ENCODE measurements at places on chromosomes 12 and 14.

DNA sequence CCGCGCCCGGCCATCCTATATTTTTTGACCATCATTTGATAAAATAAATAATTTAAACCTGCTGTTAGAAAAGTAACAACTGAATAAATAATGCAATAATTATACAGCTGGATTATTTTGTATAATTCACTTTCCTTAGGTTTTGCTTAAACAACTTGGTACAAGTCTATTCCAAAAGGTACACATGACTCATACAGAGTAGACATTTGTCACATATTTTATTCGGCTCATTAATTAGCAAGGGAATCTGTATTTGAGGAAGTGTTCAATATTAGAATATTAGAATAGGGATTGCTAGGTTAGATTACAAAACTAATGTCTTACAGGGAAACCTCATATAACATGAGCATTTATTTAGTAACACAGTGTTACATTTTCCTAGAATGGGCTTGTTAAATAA is 48.7 kb downstream of the ATP2A2 start:
- DNase-seq: no peak

GRCh38 chr14:22791301-22791700 is 23.9 kb downstream of the SLC7A7 start:
- DNase-seq: no peak

- DNase-seq: no peak
These were observed 4.7 kb downstream of the CISTR start for GRCh38 chr12:53747095-53747494.

- DNase-seq: no peak
These were observed 62.2 kb downstream of the GNG2 start for GRCh38 chr14:51922624-51923023.

- DNase-seq: no peak
These were observed 108.0 kb upstream of the ARHGAP5 start for GRCh38 chr14:31968956-31969698.

- no peak for DNase-seq
These were observed 680.5 kb upstream of the NOVA1 start for GRCh38 chr14:27278341-27278740.

DNA sequence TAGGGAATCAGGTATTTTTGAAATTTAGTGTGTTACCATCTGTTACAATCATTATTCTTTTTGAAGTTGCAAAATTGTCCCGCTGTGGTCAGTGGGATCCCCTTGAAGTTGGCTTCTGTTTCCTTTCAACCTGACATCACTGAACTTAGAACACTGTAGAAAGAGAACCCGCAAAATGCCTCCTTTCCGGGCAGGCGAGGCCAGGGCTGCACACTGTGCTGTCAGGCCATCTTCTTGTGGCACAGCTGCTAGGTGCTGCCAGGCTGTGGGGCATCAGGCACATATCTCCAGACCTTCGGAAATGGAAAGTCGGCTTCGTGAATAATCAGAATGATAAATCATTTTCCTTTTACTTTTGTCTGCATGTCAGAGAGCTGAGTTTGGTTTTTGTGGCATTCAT is 103.5 kb downstream of the GLT1D1 start:
- no peak for DNase-seq

DNA sequence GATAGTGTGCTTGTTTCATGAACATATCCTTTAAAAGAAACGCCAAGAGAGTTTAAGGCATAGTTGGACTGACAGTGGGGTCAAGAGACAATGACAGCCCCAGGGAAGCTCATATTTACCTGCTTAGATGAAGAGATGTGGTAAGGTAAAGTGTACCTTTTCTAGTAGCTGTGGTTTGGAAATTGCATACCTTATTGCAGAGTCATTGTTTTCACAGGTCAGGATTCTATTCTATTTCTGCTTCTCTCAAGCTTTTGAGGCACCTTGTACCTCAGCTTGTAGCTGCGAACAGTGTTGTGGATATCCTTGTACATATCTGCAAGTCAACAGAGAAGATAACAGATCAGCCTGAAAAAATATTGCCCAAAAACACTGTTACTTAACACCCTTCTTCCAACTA is 47.7 kb downstream of the ATP6V1D start:
- no peak for DNase-seq

DNA sequence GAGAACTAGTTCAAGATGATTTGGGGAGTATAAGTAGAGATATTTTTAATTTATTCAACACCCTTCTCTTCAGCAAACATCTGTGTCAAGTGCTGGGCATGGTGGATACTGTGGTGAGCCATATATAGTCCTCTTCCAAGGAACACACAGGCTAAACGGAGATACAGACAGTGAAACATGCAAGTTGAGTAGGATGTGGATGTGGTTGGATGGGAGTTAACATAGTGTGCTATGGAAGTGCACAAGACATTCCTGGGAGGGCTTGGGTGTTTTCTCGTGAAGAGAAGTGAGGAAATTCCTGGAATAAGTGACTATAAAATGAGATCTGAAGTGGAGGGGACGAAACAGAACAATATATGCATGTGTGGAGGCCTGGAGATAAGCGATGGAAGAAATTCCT is 181.1 kb upstream of the NPAS3 start:
- no peak for DNase-seq

DNA sequence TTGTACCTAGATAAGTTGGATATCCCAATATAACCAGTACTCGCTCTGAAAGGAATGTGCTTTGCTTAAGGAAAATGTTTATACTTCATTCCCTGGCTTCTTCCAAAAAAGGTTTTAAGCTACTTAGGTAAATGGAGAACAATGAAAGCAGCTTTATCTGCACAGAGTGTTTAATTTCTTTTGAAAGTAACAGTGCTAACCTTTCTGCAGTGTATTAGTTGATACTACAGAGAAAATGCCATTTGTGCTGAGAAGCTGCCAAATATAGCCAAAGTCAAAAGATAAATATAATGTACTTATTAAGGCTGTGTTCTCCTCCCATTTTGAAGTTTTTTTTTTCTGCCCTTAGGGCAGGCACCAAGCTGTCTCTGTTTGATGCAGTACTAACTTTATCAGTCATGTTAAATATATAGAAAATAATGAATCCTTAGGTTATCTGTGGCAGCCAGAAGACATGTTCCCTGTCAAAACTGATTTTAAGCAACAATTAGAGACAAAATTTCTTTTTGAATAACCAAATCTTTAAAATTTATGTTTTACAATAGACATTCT is 145.4 kb upstream of the KITLG start:
- DNase-seq: no peak

- no peak for DNase-seq
These were observed 46.7 kb downstream of the HSP90AA1 start for GRCh38 chr14:102040153-102040552.

DNA sequence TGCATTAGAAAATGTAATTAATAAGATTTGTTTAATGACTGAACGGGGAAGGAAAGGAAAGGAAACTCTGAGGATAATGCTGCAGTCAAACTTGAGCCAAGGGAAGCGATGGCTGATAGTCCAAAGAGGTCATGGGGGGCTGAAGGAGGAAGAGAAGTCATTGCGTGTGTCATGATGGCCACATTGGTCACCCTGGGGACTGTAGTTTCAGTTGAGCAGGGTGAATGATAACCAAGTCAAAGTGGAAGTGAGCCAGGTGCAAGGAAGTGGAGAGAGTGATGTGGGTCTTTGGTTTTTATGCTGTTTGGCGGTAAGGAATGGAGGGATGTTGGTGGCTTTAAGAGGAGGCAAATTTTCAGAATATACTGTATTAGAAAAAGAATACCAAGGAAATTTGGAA is 21.6 kb downstream of the C12orf75 start:
- DNase-seq: no peak

- no peak for DNase-seq
These were observed 24.8 kb upstream of the AKAP6 start for GRCh38 chr14:32304296-32304695.

GRCh38 chr14:103255555-103255954 is 78.5 kb upstream of the EIF5 start:
- DNase-seq: no peak

DNA sequence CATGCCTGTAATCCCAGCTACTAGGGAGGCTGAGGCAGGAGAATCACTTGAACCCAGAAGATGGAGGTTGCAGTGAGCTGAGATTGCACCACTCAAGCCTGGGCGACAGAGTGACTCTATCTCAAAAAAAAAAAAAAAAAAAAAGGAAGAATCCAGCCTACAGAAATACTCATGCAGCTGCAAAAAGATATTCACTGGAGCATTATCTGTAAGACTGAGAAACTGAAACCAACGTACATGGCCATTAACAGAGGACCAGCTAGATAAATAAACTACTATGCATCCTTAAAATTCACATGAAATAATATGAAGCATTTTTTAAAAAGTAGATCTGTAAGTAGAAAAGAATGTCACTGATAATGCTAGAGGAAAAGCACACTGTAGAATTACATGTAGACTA is 3.5 kb downstream of the SLC7A7 start:
- DNase-seq: no peak

GRCh38 chr12:31363416-31363809 is 37.5 kb upstream of the SINHCAF start:
- no peak for DNase-seq

DNA sequence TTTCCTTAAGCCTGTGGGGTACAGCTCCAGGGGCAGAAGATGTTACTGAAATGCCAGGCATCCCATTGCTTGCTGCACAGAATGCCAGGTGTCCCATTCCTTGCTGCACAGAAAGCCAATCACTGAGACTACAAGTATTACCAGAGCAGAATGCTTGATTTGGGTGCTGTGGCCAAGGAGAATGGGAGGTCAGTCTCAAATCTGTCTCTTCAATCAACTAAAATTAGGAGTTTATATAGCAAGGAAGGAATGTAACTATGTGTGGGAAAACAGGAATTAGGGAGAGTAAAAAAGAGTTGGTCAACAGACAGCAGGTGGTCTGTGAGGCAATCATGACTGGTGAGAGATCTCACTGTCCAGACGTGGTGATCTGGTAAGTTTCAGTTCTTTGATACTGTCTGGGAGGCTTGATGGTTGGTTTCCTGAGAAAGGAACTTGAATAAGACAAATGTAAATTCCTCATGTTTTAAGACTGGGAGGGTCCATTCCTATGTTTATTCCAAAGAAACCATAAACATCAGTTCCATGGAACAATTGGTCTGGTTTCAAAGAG is 31.2 kb upstream of the VASH1 start:
- no peak for DNase-seq

- no peak for DNase-seq
These were observed 23.8 kb downstream of the PITPNM2 start for GRCh38 chr12:123127182-123127495.

- no peak for DNase-seq
These were observed 753 bp downstream of the RPH3A start for GRCh38 chr12:112792301-112792700.

DNA sequence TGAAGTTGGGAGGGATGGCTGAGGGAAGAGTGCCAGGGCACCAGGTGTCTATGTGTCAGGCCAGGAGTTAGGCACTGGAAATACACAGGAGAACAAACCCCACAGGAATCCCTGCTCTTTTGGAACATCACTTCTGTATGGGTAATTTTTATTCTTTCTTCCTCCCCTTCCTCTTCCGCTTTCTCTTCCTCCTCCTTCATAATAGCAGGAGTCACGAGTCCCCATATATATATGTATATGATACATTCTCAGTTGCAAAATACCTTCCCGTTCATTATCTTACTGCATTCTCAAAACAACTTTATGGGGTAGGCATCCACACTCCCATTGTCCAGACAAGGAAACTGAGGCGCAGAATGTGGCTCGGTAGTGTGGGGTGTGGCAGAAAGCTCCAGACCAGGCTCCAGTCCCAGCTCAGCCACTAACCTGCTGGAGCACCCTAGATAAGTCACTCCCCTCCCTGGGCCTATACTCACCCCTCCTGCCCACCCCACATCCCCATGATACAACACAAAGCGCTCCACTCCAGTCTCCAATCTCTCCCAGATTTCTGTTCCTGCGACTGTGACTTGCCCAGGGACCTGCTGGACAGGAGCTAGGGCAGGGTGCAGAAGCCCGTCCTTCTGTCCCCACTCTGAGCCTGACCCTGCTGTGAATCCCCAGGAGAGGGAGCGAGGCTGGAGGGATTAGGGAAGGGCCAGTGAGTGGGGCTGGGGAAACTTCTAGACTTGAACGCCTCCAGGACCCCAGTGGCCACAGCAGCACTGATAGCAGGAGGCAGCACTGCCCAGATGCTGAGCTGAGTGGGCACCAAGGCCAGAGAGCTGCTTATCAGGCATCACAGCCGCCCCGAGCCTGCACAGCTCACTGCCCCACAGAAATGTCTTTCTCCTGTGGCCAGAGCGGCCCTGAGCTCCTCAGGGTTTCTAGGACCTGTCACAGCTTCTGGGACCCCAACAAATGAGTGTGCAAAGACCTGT is 1.4 kb upstream of the AQP2 start:
- DNase-seq: no peak

GRCh38 chr12:2260441-2260840 is 207.7 kb downstream of the CACNA1C start:
- no peak for DNase-seq

- no peak for DNase-seq
These were observed 112.2 kb upstream of the EGLN3 start for GRCh38 chr14:34063042-34063441.

- no peak for DNase-seq
These were observed 17.5 kb upstream of the LDHB start for GRCh38 chr12:21675096-21675495.

All from stimulated activated CD4-positive, alpha-beta T cell treated with anti-CD3 and anti-CD28 coated beads, Interleukin-1b, Interleukin-23, amount 100 ng/mL, for 1 hour (primary cell).